ENCODE measurements at places on chromosomes 1 and 21.

DNA sequence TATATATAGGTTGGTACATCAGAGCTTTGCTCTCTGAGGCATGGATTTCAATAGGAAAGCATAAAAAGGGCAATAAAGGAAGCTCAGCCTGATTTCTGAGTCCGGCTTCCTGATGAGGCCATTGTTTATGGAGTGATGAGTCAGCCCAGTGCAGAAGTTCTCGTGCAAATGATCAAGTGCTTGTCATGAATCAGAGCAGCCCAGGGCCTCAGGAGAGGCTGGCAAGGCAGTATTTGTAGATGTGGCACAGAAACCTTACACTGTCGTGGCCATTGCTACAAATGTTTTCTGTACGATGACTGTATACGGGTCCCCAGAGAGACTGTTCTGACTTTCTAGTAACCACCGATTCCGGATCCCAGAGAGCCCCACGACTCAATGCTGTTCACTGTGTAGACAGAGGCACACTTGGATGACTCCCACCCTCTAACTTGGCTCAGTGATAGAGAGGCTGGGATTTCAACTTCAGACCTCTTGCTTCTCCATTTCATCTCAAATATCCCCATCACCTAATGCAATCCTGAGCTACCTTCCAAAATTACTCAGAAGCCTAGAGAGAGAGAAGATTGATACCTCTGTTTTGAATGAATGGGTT is 26.8 kb downstream of the UMODL1 start:
- no peak for DNase-seq

- no peak for DNase-seq
Observed at GRCh38 chr1:216306830-216307229, 116.4 kb downstream of the USH2A start.

- DNase-seq: no peak
Observed at GRCh38 chr1:38308780-38309179, 262.2 kb upstream of the POU3F1 start.

GRCh38 chr1:111938123-111938522 is 51.3 kb downstream of the KCND3 start:
- no peak for DNase-seq

DNA sequence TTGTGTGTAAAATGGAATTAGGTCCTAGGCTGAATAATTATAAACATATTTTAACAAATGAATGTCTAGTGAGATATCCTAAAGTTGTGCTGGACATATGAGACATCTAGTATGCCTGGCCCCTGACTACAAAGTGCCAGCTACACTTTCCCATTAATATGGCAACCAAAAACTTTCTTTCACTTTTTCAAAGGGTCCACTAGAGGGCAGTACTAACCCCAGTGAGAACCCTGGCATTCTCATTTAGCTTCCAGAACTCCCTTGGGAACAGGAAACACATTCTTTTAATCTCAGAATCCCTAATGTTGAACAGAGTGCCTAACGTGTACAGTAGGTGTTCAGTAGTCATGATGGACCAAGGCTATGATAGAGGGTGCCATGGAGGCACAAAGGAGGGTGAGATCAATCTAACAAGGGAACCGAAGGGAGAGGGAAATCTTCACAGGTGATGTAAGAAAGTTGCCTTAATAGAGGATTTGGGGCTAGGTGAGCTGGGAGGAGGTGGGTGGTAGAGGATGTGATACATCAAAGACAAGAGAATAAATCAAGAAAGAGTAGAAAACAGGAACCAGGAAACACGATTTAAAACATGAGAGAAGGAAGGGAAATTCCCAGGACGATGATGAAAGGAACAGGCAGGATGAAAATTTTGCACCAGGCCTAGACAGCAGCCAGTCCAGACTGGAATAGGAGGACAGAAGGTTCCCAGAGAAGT is 41.6 kb downstream of the NSL1 start:
- DNase-seq: no peak

Data from CD8-positive, alpha-beta T cell (primary cell).